SJSA1 (cell line): ENCODE measurements at places on chromosomes 3 and 15.

DNA sequence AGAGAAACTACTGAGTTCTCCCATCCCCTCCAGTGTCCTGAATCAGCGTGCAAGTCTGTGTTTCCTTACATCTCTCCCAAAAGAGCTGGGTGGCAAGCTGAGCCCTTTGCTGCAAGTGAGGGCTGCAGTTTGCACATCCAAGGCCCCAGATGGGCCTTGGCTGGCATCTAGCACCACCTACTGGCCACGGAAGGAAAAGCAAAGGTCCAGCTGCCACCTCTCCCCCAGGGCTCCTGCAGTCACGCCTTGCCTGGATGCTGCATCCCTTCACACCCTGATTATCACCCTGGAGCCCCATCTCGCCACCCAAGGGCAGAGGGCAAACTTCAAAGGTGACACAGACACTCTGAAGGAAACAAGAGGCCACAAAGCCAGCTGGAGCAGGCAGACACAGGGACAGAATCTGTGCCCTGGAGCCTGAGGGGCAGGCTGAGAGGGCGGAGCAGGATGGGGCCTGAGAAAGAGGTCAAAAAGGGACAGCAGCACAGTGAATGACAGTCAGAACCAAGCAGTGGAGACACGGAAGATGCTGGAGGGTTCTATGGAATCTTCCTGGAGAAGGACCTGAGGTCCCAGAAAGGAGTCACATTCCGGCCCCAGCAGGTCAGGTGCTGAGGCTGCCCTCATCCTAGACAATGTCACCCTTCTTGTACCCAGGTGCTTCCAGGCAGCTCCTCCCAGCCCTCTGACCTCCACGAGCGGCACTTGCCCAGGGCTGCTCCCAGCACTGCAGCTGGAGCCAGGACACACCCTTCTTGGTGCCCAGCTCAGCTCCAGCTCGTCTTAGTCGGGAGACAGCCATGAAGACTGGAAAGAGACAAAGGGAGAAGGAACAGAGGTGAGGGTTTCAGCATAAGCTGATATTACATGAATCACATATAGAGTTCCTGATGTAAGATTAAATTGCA lies 18.3 kb upstream of the NTRK3 start:
- peak; percentile 56 for DNase-seq

DNA sequence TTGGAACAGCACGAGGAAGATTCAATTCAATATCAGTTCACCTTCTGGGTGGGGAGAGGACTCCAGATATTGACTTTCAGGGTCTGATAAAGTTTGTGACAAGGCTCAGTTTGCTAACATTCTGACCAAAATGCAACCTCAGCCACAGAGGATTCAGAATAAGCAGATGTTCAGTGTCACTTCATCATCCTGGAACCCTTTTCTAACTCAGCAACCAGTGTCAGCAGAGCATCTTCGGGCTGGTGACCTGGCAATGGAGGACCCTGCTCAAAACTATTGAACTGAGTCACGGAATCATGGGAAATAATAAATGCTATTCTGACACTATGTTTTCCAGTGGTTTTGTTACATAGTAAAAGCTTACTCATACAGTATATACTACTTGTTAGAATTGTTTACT lies 433.4 kb upstream of the CFAP20DC start:
- DNase-seq, result no peak

DNA sequence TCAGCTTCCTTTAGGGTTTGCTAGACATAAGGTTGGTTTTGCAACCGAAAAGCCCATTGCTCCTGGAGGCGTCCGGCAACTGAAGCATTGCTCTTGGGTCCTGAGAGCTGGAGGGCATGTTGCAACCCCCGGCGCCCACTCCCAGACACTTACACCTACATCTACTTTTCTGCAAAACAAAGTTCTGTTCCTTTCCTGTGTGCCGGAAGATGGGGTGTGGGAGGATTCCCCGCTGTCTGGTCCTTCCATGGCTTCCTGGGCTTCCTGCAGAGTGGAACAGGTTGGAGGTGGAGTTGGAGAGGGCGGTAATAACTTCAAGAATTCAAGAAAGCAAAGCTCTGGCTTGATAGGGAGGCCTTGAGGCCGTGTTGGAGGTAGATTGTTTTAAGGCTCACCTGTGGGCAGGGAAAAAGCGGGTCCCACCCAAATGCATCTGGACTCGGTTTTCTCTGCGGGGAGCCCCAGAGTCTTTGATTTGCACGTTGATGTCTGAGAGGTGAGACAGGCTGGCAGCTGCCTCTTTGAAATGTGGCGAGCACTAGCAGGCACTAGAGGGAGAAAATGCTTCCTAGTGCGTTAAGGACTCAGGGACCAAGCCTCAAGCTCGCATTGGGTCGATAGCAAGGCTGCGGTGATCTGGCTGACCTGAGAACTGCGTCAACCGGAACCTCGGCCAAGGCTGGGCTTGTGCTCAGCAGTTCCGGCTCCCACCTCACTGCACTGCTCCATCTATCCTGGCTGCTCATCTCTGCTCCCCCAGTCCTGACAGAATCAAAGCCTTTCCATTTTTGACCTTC lies 39.5 kb downstream of the NR2F2 start:
- DNase-seq, result no peak

- no peak for DNase-seq
Observed at GRCh38 chr3:170517242-170517945, 68.5 kb downstream of the SLC7A14 start.

DNA sequence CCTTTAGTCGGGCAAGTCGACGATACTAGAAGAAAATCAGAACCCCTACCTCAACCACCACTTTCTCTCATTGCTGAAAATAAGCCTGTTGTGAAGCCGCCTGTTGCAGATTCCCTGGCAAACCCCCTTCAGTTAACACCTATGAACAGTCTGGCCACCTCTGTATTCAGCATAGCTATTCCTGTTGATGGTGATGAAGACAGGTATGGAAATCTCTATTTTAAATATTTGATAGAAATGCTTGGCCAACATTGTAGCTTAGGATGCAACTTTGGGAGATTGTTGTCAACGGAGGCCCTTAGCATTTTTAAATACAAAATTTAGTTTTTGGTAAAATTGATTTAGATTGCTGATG lies 3.0 kb downstream of the TSC22D2 start:
- no peak for DNase-seq

GRCh38 chr15:78224023-78224411 lies 10.3 kb downstream of the ACSBG1 start:
- DNase-seq, result no peak

GRCh38 chr15:63473749-63473998 lies 30.7 kb upstream of the USP3 start:
- DNase-seq, result no peak

GRCh38 chr15:32972686-32973085 lies 221.8 kb downstream of the FMN1 start:
- no peak for DNase-seq

- DNase-seq, result no peak
Observed at GRCh38 chr3:194718079-194718478, 32.4 kb downstream of the FAM43A start.

GRCh38 chr15:98799461-98800390 lies 151.4 kb downstream of the IGF1R start:
- no peak for DNase-seq

DNA sequence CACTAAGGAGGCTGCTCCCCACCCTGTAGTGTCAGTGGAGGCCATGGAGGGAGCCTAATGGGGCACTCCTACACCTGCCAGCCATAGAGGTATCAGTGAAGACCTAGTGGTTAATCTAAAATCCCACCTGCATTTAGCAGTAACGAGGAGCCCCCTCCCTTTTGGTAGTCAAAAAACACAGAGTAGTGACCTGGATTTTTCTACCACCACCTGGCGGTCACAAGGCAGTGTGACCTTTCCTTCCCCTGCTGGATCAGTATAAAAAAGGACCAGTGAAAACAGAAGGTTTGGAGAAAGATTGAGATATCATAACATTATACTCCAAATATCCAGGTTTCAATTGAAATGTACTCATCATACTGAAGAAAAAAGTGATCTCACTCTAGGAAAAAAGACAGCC lies 241.2 kb downstream of the PYDC2 start:
- no peak for DNase-seq

GRCh38 chr3:70580021-70580420 lies 267.6 kb upstream of the MDFIC2 start:
- no peak for DNase-seq

DNA sequence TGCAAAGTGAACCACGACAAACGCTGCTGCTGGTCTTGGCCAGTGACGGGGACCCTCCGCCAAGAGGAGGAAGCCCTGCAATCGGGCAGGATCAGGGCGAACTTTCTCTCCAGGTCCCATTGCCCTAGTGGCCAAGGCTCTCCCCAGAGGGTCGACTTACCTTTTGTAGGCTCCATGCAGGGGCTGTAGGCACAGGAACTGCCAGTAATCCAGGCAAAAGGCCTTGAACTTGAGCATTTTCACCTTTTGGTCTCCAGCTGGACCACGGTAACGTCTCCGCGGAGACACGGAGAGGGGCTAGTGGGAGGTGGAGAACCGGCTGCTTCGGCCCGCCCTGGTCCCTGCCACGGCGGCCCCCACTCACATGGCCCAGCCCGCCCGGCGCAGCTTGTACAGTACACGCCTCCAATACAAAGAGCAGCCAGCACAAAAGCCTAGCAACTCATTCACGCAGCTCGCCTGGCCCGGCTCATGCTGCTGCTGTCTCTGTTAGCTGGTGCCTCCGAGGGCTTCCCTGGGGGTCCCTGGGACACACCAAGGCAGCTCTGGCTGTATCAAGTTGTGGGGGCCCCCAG lies 31.0 kb downstream of the IQSEC1 start:
- no peak for DNase-seq

DNA sequence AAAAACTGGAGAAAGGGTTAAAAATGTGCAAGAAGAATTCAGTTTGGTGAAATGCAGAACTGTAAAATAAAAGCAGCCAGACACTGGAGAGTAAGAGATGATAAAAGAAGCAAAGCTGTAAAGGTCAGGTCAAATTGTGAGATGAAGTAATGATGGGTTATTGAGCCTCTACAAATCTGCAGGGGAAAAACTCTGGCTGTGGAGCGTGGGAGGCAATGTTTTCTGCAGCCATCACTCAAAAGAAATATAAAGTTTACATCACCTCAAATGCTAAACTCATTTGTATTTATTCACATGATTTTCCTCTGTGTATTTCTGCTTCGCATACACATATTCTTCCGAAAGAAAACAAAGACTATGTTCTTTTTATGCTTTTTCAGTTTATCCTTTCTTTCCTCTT lies 158.8 kb upstream of the GPR149 start:
- no peak for DNase-seq

DNA sequence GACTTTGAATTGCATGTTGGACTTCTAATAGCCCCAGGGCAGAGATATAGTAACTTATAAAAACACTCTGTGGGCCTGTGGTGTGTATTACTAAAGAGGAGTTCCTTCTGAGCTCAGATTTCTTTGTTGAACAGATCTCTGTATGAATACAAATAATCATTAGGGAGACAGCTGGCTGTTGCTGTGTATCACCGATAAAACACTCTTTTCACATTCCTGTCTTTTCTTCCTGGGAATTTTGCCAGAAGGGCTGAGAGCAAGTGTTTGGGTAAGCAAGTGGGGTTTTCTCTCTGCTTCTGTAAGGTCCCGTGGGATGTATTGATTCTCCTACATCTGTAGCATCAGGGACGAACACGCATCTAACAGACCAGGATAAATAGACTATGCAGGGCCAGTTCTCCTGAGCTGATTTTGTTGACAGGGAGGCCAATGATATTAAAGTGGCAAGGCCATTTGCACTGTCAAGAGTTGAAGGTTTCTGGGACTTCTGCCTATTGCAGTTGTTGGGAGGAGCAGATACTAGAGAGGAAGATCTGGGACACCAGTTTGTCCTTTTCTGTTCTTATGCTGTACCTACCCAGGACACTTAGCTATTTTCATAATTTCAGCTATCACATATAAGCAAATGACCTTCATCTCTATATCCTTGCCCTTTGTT lies 225.9 kb upstream of the CD96 start:
- DNase-seq, result peak; percentile 14

DNA sequence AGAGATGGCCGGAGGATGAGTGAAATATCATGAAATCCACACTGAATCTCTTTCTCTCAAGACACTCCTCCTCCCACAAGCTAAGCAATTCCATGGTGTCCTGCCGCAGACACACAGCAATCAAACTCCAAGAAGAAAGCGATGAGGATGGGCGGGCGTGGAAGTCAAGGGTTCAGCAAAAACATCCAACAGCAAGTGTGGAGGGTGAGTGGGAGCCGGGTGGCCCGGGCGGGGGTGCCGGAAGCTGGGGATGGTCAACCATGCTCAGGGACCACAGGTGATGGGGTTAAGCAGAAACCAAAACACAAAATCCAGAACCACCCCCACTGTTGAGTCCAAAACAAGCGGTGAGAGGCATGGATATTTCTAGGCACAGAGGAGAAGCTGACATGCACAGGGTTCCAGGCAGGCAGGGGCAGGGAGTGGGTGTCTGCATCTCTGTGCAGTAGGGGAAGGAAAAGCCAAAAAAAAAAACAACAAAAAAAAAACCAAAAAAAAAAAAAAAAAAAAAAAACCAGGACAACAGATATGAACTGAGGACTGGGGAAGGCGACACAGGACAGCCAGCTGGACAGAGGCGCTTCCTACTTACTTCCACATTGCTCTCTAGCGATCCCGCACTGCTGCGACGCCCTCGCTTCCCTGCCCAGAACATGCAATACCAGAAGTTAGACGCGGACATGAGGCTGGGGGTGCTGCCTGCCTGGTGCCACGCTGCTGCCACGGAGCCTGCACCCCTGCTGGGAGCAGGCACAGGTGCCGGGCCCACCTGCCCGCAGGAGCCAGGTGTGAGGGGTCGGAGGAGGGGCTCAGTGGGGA lies 61.0 kb upstream of the RPL32 start:
- DNase-seq, result no peak

- no peak for DNase-seq
Observed at GRCh38 chr3:184443364-184443763, 63.5 kb downstream of the CHRD start.

- DNase-seq, result no peak
Observed at GRCh38 chr3:114587986-114588385, 294.2 kb downstream of the TIGIT start.

- no peak for DNase-seq
Observed at GRCh38 chr15:80691575-80691974, 3.5 kb upstream of the ABHD17C start.

DNA sequence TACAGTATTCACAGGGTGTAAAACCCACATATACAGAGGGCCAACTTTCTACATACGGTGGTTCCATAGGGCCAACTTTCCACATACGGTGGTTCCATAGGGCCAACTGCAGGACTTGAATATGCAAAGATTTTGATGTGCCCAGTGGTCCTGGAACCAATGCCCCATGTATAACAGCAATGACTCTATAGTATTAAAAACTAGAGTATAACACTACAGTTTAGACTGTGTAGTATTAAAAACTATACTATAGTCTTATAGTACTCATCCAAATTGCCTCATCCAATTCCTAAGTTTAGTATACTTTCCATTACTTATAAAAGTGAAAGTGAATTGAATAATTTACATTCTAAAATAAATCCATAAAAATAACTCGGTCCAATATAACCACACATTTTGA lies 75.9 kb downstream of the GSK3B start:
- DNase-seq, result no peak

- DNase-seq, result no peak
Observed at GRCh38 chr15:69593981-69594966, 141.7 kb downstream of the RPLP1 start.

- DNase-seq, result no peak
Observed at GRCh38 chr3:152927131-152927530, 92.2 kb downstream of the P2RY1 start.

- no peak for DNase-seq
Observed at GRCh38 chr3:196166741-196167140, 44.5 kb downstream of the ZDHHC19 start.
